Sigmoid colon (tissue), 7 donors: ENCODE measurements at places on chromosomes 11 and 22. TPM values are rescaled to one million over a fixed set of nuclear protein-coding genes. Genes with fewer than 3 reads are reported as not detected.

Gene MAPK1
- total RNA-seq, result 47.6 TPM

Gene POLDIP3
- total RNA-seq, result 34.7 TPM

Gene SORL1
- total RNA-seq, result 16.3 TPM

Gene HEPN1
- not detected for total RNA-seq

Gene PAX6
- not detected for total RNA-seq

Gene CLDN5
- total RNA-seq, result 57.4 TPM

Gene TTC17
- 102 TPM for total RNA-seq

Gene BEST1
- total RNA-seq, result 0.83 TPM

- H3K36me3 ChIP-seq, result no peaks in the 10 kb centered on the region
- no peaks in the 10 kb centered on the region for H3K4me1 ChIP-seq
- H3K27ac ChIP-seq, result no peak overlapping the region
- H3K4me3 ChIP-seq, result no peak overlapping the region
Observed at GRCh38 chr11:100923555-100923954, 206.1 kb downstream of the PGR start.

DNA sequence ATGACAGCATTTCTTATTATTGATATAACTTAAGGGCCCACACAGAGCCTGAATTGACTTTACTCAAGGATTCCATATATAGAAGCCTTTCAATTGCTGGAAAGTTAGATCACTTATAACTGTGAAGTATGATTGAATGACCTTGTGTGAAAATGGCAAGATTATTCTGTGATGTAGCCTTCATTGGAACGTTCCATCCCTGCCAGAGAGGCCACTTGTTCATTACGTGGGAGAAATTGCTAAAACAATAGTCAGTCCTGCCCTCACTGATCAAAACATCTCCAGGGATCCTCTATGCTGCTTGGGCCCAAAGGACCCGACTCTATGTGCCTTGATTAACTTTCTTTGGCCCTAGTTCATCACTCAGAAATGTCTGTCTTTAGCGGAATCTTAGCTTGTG, 159.5 kb upstream of the BLID start:
- no peaks in the 10 kb centered on the region for H3K4me1 ChIP-seq
- H3K27me3 ChIP-seq, result no peaks in the 10 kb centered on the region
- no peak overlapping the region for H3K4me3 ChIP-seq
- no peak overlapping the region for H3K27ac ChIP-seq

DNA sequence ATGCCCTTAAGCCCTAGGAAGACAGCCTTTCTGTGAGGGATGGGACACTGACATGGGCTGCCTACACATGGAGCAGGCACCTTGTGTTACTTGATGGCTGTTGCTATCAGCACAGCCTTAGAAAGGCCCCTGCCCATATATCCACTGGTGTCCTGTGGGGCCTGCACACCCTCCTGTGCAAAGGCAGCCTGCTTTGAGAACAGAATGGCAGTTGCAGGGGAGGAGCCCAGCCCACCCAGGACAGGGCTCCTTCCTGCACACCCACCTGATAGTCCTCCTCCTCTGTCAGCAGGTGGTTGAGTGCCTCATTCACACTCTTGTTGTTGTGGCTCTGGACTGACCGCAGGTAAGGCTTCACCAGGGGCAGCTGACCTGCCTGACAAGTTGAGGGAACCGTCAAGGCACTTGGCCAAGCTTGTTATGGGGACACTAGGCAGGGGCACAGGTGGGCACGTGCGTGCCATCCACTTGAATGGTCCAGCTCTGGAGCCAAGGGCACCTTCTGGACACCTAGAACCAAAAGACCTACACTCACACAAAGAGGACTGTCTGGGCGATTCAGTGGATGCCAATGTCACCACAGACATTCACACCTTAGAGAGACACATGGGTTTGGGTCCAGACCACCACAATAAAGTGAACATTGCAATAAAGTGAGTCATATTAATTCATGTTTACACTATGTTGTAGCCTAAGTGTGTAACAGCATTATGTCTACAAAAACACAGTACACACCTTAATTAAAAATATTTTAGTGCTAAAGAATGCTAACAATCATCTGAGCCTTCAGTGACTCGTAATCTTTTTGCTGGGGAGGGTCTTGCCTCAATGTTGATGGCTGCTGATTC, 9.4 kb upstream of the SLC25A1 start:
- no peaks in the 10 kb centered on the region for H3K27me3 ChIP-seq
- H3K4me3 ChIP-seq, result no peak overlapping the region
- DNase-seq, result no peak
- H3K27ac ChIP-seq, result no peak overlapping the region
- no peaks in the 10 kb centered on the region for H3K36me3 ChIP-seq

GRCh38 chr11:429931-430456, 11.8 kb downstream of the ANO9 start:
- H3K36me3 ChIP-seq, result no peaks in the 10 kb centered on the region
- no peak overlapping the region for H3K4me3 ChIP-seq
- no peaks in the 10 kb centered on the region for H3K4me1 ChIP-seq
- no peak overlapping the region for H3K27ac ChIP-seq

DNA sequence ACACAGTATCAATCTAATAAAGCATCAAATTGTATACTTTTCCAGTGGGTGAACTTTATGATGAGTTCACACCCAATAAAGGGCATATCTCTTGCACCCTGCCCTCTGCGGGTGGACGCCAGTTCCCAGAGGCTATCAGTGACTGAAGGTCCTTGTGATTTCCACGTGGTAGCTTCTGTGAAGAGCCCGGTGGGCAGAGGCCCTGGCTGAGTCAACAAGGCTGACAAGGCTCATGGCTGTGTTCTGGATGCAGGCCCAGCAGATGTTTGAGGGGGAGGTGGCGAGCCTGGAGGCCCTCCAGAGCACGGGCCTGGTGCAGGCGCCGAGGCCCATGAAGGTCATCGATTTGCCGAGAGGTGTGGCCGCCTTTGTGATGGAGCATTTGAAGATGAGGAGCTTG, 71.4 kb downstream of the PIWIL3 start:
- no peak for DNase-seq
- H3K27ac ChIP-seq, result no peak overlapping the region
- H3K27me3 ChIP-seq, result no peaks in the 10 kb centered on the region
- H3K4me3 ChIP-seq, result no peak overlapping the region
- no peaks in the 10 kb centered on the region for H3K36me3 ChIP-seq
- no peaks in the 10 kb centered on the region for H3K4me1 ChIP-seq

- H3K27ac ChIP-seq, result no peak overlapping the region
- no peaks in the 10 kb centered on the region for H3K27me3 ChIP-seq
- no peaks in the 10 kb centered on the region for H3K36me3 ChIP-seq
Observed at GRCh38 chr11:97140885-97141494, 751.2 kb downstream of the JRKL start.

GRCh38 chr11:113960702-113961330, 14.1 kb upstream of the HTR3A start:
- no peak overlapping the region for H3K4me3 ChIP-seq
- no peaks in the 10 kb centered on the region for H3K4me1 ChIP-seq
- no peaks in the 10 kb centered on the region for H3K27me3 ChIP-seq

GRCh38 chr22:27477171-27477570, 324.4 kb downstream of the MN1 start:
- no peak overlapping the region for H3K4me3 ChIP-seq
- H3K36me3 ChIP-seq, result no peaks in the 10 kb centered on the region
- H3K27ac ChIP-seq, result no peak overlapping the region
- DNase-seq, result no peak
- no peaks in the 10 kb centered on the region for H3K27me3 ChIP-seq

DNA sequence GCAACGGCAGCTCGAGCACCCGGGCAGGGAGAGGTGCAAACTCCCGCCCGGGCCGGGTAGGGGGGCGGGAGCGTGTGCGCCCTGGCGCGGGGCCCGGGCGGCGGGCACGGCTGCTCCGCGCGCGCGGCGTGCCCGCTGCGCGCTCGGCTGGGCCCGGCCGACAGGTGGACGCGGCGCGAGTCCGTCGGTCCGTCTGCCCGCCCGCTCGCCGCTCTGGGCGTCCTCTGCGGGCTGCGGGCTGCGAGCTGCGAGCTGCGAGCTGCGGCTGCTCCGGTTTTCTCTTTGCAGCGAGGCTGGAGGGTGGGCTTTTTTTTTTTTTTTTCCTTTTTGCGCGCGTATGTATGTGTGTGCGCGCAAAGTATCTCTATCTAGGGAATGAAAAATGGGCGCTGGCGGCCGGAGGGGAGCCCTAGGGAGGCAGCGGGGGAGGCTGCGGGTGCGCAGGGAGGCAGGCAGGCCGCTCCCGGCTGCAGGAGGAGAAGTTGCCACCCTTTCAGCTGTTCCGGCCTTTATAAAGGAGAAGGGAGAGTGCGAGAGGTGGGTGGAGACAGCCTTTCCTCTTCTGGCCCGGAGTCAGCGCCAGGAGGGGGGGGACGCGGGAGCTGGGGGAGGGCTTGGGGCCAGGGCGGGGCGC, at the start of gene PDGFB:
PDGFB (minus strand) TSS at position 487 of the 634 bp plus-strand sequence. CDS start 1,019 bp downstream, outside the sequence.
- H3K4me1 ChIP-seq, result peaks cover 55% of the 10 kb centered on the region
- no peaks in the 10 kb centered on the region for H3K36me3 ChIP-seq
- peaks cover 59% of the 10 kb centered on the region for H3K27me3 ChIP-seq

DNA sequence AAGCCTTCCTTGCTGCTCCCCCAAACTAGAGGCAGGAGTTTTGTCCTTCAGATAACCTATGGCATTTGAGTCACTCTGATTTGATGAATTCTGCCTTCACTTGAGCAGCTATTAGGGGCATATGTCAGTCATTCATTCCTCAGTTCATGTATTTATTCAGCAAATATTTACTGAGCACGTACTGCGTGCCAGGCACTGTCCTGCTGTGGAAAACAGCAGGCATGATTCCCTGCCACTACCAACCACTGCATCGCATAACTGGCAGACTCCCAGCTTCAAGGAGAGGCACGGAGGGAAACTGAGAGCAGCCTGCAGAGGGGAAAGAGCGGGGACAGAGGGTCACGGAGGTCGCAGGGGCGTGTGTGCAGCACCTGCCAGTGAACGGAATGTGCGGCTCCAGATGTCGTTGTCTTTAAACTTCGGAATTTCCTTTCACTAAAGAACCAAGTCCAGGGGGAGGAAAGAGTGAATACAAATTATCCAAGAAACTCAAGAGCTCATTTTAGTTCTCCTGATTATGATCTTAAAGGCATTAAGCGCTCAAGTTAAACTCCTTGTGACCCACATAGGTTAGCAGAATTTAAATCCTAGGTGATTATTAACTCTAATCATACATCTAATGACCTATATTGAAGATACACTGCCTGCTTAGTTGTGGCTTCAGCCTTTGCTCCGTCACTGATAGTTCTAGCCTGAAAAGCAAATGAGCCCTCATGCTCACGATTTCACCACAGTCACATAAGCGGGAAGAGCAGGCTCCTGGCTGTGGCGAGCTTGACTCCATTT, 12.6 kb downstream of the PPARA start:
- H3K4me1 ChIP-seq, result no peaks in the 10 kb centered on the region
- DNase-seq, result no peak
- no peak overlapping the region for H3K27ac ChIP-seq
- H3K36me3 ChIP-seq, result no peaks in the 10 kb centered on the region
- H3K27me3 ChIP-seq, result no peaks in the 10 kb centered on the region

DNA sequence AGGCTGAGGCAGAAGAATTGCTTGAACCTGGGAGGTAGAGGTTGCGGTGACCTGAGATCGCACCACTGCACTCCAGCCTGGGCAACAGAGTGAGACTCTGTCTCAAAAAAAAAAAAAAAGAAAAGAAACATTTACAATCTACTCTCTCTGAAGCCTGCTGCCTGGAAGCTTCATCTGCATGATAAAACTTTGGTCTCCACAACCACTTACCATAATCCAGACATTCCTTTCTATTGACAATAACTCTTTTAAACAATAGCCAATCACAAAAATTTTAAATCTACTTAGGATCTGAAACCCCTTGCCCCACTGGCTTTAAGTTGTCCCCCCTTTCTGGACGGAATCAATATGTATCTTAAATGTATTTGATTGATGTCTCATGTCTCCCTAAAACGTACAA, 25.0 kb upstream of the HTR3A start:
- DNase-seq, result no peak
- no peaks in the 10 kb centered on the region for H3K36me3 ChIP-seq
- H3K4me3 ChIP-seq, result no peak overlapping the region
- no peaks in the 10 kb centered on the region for H3K4me1 ChIP-seq
- no peak overlapping the region for H3K27ac ChIP-seq

DNA sequence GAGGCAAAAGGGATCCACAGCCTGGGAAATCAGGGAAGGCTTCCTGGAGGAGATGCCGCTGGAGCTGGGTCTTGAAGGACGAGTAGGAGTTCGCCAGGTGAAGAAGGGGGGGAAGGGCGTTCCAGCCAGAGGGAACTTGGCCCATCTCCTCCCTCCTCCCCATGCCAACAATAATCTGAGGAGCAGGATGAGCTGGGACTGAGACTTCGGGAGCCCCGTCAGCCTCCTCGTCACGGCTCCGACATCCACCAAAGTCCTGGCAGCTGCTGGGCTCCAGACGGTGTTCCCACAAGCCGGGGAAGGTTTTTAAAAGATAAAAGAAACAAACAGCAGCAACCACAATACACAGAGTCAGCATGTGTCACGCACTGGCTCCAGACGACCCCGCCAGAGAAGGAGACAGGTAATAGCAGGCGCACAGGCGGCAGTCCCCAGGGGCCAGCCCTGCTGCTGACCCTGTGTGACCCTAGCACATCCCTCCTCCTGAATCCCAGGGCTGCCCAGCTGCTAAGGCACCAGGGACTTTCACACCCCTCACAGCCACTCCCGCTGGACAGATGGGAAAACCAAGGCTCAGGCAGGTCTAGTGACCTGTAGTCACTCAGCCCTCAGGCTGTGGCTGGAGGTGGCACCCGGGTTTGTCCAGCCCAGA, 37.3 kb downstream of the NUP50 start:
- H3K4me1 ChIP-seq, result no peaks in the 10 kb centered on the region
- DNase-seq, result peak; percentile 53
- no peak overlapping the region for H3K27ac ChIP-seq
- H3K36me3 ChIP-seq, result peaks cover 86% of the 10 kb centered on the region

DNA sequence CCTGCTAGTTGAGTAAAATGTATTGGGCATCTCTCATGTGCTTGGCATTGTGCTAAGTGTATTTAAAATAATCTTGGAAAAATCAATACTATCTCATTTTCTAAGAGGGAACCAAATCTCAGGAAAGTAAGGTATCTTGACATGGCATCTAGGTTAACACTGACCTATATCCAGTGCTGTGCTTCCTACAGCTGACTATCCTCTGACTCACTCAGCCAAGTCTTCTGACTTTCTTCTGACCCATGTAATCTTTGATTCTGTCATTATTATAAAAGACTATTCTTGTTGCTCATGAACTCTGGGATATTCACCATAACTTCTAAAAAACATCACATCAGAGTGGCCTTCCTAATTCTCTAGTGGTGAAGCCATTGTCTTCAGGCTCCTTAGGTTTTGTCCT, 304.1 kb upstream of the TENM4 start:
- no peaks in the 10 kb centered on the region for H3K4me1 ChIP-seq
- DNase-seq, result no peak
- H3K27me3 ChIP-seq, result no peaks in the 10 kb centered on the region
- no peak overlapping the region for H3K27ac ChIP-seq
- H3K36me3 ChIP-seq, result no peaks in the 10 kb centered on the region
- no peak overlapping the region for H3K4me3 ChIP-seq
